ENCODE measurements at places on chromosomes 13 and 19.

- DNase-seq: no peak
These were observed 44.4 kb downstream of the METTL21C start for GRCh38 chr13:102650444-102650843.

GRCh38 chr13:108993346-108993745 is 363.9 kb downstream of the MYO16 start:
- no peak for DNase-seq

- DNase-seq: peak; percentile 29
These were observed 112.9 kb upstream of the IRS2 start for GRCh38 chr13:109899316-109899715.

GRCh38 chr13:51945149-51945548 is 66.1 kb downstream of the ATP7B start:
- no peak for DNase-seq

DNA sequence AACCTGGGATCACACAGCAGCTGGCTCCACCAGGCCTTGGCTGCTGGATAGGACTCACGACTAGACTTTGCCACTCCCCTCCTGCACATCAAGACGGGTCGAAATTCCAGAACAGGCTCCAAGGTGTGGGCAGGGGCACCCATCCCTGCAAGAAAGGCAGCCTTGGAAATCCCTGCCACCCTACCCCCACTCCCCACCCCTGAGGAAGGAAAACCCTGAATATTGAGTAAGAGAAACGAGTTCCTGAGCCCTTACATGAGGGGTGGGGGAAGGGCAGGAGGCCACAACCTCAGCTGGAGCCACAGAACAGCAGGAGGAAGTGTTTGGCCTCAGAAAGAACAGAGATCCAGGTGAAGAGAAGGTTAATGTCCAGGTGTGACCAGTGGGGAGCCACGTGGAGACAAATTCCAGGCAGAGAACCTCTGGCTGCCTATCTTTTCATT is 20.1 kb downstream of the DEDD2 start:
- DNase-seq: no peak

GRCh38 chr13:104534847-104535246 is 1468.6 kb upstream of the SLC10A2 start:
- no peak for DNase-seq

GRCh38 chr19:1837625-1838105 is 10.6 kb downstream of the REXO1 start:
- DNase-seq: peak; percentile 51

DNA sequence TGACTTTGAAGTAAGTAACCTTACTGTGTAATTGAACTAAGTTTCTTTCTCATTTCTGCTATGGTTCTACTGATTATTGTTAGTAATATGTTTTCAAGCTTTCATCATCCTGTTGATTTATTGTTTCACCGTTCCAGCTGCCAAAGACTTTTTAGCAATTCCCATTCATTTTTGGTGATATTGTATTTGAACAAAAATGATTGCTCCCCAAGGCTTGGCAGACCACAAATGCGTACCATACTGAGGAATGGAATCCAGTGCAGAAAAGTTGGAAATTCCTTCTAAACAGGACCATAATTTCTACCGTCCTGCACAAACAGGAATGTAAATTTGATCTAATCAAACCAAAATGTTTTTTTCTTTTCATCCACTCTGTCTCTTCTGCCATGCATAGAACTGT is 10.7 kb downstream of the EPSTI1 start:
- no peak for DNase-seq

- no peak for DNase-seq
These were observed 3.7 kb downstream of the CDC34 start for GRCh38 chr19:535017-535835.
